ENCODE measurements at places on chromosomes 4 and X.

DNA sequence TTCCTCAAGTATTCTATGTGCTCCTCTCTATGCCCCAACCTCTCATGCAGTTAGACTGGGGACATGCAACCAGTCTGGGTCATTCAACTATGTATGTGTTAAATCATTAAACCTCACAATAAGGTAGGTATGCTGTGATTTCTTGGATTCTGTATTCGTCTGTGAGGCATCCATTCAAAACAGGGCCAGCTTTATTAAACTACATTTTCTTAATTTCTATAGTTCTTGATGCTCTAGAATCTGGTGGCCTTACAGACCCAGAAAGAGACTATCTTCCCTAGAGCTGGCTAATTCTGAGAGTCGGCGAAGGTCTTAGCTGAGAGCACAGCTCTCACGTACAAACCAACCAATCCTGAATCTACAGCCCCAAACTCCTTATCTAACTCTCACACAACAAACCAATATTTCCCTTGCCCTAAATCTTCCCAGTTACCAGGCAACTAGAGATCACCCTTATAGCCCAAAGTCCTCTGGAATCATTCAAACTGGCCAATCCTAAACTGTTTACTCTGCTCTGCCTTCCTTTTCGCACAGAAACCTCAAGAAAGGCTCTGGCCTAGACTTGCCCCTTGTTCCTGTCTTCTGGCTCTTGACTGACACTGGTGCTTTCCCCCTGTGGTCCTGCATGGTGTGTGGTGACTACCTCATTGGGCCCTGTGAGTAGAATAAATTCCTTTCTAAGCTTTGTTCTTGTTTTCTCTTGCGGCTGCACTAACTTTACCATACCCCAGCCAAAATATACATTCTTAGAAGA, 203.5 kb upstream of the TET2 start:
- no peak for DNase-seq

DNA sequence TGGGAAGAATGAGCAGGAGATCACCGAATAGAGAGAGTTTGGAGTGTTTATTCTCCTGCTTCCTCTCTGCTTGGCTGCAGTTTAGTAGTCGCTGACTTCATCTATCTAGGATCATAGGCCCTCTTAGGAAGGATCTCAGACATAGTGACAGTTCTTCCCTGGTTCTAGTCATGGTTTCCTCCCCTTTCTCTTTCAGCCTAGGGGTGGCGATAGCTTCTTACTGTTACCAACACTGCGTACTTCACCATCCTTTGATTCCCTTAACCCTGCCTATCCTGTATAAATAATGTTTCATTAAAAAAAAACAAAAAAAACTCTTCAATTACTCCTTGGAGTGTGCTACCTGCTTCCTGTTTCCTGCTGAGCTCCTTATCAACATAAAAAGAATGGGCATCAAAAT, 103.8 kb downstream of the DDX53 start:
- no peak for DNase-seq

- no peak for DNase-seq
These were observed 76.3 kb upstream of the PACRGL start for GRCh38 chr4:20623939-20624338.

DNA sequence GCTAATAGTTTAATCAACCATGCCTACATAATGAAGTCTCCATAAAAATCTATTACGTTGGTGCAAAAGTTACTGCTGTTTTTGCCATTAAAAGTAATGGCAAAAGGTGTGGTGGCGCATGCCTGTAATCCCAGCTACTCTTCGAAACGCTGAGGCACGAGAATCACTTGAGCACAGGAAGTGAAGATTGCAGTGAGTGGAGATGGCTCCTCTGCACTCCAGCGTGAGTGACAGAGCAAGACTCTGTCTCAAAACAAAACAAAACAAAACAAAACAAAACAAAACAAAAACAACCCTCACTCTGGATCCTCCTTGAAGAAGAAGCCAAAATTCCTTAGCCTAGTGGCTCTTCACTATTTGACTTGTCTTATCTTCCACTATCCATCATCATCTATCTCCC, 78.0 kb downstream of the MSN start:
- DNase-seq = no peak

GRCh38 chr4:123257591-123257990, 139.0 kb upstream of the SPRY1 start:
- no peak for DNase-seq

DNA sequence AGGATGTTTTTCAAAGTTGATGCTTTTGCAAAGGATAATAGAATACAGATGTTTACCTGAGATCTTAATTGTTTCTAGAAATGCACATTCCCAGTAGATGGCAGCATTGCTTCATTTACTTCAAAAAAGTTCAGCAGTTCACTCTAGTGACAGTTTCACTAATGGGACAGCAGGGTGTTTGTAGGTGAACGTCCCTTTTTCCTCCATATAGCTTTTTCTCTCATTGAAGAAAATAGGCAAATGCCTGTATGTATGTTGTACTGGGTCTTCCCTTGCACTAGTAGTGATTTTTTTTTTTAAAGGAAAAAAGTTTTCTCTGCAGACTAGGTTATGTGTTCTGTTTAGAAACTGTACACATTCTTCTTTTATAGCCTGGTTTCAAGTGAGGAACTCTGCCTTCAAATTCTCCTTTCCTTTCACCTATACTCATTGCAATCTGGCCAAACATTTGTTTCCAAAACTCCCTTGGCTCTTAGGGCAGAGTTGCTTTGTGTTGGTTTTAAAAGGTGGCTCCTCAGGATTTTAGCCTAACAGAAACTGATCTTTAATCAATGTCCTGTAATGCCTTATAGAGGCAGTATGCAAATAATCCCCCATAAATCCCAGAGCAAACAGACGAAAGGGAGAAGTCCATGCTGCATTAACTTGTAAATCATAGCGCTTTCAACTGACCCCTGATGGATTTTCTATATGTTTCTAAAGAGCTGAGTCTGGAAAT, 86.3 kb downstream of the EGF start:
- DNase-seq = no peak

- peak; percentile 45 for DNase-seq
These were observed 3.1 kb downstream of the PHOX2B start for GRCh38 chr4:41745292-41746024.

DNA sequence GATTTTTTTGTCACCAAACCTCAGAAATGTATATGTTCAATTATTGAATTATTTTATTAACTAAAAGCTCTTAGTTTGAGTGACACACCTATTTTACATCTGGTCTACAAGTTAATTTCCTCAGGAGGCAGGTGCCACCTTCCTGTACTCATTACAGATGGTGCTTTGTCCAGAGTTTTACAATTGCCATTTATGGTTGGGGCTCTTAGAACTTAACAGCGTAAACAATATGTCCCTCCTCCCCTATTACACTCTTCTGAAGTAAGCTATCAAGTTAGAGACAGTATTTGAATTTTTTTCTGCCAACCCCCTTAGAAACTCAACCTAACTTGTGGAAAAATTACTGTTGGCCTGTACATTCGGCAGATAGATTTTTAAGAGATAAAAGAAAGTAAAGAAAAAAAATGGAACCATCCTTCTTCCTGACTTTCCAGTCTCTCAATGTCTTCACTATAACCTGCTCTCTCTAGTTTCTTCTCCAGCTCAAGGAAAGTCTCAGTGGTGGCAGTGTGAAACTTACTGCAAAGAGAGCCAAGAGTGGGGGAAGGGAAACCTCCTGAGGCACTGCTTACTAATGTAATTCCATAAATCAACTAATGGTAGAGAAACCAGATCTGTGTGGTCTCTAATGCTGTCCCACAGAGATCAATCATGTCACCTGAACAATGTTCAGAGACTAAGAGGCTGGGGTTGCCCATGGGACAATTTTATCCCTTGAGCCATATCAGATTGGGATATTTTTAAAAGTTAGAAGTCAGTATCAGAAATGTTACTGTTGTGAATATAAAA, 7.8 kb downstream of the CXXC4 start:
- DNase-seq = no peak

DNA sequence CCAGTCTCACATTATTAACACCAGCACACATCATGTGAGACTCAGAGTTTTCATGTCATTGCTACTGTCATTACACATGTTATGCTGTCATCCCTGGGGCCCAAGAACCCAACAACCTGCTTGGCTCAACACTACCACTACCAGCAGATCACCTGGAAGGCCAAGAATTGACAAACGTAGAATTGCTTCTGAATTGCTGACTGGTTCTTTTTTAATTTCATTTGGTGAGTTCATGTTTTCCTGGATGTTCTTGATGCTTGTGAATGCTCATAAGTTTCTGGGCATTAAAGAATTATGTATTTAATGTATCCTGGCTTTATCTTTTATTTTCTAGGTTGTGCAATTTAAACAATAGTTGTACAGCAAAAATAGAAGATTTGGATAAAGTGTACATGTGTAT, 40.2 kb downstream of the ACTRT1 start:
- DNase-seq = no peak

DNA sequence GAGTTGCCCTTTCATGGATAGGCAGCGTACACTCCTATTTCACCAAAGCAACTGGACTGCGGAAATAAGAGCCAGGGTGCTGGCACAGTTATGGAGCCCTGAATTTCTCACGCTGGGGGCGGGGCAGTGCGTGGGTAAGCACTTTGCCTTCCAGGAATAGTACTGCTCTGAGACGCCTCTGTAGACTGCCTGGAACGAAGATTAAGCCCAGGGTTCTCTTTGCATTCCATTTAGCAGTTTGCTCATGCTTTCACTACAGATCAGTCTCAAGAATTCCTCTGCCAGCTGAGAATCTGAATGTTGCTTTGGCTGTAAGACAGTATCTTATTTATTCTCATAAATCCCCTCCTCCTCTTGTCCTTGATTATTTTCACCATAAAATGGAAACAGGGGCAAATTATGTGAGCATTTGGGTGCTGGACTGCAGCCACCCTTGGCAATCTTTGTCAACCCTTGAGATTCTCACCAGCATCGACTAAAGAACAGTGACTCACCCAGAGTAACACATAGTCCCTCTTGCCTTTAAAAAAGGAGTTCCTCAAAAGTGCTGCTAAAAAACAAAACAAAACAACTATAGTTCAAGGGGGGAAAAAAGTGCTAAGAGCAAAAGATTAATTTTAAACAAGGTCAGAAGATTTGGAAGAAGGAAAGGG, 88.9 kb upstream of the CITED1 start:
- no peak for DNase-seq

DNA sequence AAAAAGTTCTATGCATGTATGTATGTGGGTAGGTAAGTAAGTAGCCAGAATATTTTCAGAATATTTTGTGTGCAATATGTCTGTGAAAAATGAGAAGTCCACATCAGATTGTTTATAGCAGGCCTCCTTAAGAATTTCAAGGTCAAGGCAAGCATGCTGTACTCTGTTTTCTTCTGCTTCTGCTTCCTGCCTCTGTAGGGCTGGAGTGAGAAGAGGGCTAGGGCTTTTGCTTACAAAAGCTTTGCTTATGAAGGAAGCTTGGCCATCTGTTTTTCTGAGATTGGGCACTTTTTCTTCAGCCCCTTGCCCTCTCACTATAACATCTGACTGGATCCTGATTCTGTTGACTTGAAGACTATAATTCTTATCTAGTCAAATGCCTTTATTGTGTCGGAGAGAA, 150.4 kb downstream of the EMCN start:
- no peak for DNase-seq

DNA sequence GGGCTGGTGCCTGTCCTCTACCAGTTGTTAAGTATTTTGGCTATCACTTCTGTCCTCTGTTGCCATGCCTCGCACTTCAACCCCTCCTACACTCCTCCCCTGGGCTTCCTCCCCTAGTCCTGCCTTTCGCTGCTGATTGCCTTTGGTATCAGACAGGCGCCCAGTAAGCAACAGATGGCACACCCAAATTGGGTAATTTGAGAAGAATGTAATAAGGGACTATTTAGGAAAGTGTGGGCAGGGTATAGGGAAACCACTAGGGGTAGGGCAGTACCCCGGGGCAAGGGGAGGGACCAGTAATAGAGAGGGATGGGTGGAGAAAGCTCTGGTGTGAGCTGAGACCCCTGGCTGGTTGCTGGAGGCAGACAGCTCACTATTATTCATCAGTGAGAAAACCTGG, 172.7 kb upstream of the USP9X start:
- DNase-seq = no peak

DNA sequence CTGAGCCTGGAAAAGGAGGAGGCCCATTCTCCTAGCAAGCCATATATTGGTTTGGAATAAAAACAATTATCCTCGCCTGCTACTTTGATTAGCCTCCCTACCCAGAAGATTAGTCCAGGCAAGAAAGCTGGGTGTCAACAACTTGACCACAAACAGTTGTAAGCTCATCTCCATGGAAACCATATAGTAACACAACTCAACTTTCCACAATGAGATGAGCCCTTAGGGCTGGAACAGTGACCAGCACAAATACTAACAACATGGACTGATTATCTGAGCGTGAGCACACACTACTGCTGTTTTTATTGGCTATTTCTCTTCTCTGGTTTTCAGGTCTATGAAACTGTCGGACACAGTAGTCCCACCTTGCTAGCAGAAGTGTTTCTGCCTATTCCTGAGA, 80.8 kb downstream of the CC2D2A start:
- no peak for DNase-seq

DNA sequence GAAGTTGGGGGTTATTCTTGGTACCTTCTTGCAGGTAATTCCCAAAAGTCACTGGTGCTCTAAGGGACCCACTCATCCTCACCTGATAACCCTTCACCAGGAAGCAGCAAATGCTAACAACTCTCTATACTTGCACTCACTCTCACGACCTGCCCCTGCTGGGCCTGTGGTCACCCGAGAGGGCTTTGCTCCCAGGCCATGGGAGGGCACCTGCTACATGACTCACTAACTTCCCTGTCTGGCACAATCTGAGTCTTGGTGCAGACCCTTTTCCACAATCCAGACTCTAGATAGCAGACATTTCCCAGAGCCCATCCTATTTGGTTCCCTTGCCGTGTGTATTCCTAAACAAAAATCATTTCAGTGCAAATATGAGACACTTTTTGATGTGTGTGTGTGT, 403.8 kb upstream of the FAT1 start:
- DNase-seq = no peak

DNA sequence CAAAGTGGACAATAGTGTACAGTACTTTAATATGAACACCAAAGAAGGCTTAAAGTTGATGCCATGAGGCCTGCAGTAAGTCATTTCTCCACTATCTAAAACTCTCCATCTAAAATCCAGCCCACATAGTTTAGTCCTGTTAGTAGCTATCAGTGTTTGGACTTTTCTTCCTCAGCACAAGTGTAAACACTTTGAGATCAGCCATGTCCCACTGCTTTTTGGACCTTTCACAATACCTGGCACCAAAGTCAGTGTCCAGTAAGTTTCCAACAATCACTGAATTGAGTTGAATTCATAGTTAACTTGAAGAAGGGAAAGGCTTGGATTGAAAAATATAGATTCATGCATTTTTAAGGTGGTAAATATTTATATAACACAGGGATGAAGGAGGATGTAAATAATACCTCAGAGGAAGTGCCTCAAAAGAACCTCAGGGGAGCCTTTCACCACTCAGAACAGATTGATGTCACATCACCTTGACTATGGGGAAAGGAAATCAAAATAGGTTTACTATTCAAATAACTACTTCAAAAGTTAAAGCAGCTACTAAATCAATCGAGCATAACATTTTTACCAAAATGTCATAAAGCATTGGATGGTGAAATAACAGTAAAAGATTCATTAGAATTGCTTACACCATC, 76.7 kb downstream of the FTHL17 start:
- no peak for DNase-seq

DNA sequence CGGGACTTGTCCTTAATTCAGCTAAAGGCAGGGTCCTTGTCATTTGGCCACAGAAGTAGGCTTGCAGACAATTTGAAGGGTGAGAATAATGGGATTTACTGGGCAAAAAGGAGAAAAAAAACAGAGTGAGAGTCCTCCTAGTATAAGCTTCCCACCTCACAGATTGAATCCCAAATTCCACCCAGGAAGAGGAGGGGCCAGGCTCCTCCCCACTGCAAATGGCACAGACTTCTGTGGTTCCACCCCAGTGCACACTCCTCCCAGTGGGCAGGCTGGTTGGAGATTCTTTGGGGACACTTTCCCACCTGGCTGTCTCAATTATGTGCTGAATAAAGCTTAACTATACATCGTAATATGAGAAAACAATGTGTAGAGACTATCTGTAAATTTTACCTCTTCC, 31.6 kb downstream of the MEPE start:
- DNase-seq = no peak
